ENCODE measurements at places on chromosomes 13 and 19. TPM values are rescaled to one million over a fixed set of nuclear protein-coding genes. Genes with fewer than 3 reads are reported as not detected.

The SPIB gene
- total RNA-seq = 5.0 TPM

The C13orf42 gene
- total RNA-seq = 0.08 TPM

The NALCN gene
- total RNA-seq = 0.09 TPM

The TMC4 gene
- total RNA-seq = 0.23 TPM

The WDR87 gene
- not detected for total RNA-seq

The CEACAM4 gene
- 0.84 TPM for total RNA-seq

The ATP1A3 gene
- total RNA-seq = 0.08 TPM

The PEX11G gene
- 1.9 TPM for total RNA-seq

The GTF2F2 gene
- 7.0 TPM for total RNA-seq

DNA sequence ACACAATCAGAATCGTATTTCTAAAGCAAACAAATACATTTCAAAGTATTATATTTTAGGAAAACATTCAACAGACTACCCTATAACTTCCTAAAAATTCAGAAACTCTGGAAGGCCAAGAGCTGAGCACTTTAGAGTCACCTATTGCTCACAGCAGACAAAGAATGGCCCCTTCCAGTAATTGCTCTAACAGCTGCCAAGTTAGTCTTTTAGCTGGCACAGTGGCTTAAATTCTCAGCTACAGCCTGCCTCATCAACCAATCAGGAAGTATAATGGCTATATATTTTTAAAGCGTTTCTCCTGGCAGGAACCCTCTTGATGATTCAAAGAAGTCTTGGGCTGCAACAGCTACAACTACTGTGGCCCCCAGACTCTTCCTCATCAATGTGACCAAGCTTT, 14.9 kb upstream of the SLITRK5 start:
- no peak overlapping the region for H3K27ac ChIP-seq
- H3K4me3 ChIP-seq = no peak overlapping the region
- no peak for DNase-seq
- no peaks in the 10 kb centered on the region for H3K4me1 ChIP-seq
- no peaks in the 10 kb centered on the region for H3K27me3 ChIP-seq

DNA sequence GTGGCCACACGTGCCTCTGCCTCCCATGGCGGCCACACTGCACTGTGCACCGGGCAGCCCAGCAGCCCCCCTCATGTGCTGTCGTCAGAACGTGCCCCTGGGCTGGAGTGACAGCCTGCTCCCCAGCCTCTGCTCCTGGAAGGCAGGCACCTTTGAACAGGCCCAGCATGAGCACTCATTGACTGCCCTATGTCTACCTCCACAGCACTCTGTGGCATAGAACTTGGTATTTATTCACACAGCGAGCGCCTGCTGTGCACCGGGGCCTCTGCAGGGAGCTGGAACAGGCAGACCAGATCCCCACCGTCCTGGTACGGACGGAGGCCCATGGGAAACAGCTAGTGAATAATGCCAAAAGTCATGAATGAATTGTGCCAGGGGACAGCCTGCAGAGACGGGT, 53.7 kb downstream of the DPF1 start:
- DNase-seq = no peak
- no peak overlapping the region for H3K4me3 ChIP-seq
- no peaks in the 10 kb centered on the region for H3K4me1 ChIP-seq
- H3K36me3 ChIP-seq = peaks cover 11% of the 10 kb centered on the region
- H3K27me3 ChIP-seq = no peaks in the 10 kb centered on the region
- no peak overlapping the region for H3K27ac ChIP-seq

- no peak overlapping the region for H3K4me3 ChIP-seq
- H3K36me3 ChIP-seq = no peaks in the 10 kb centered on the region
- H3K27ac ChIP-seq = no peak overlapping the region
- H3K4me1 ChIP-seq = no peaks in the 10 kb centered on the region
Observed at GRCh38 chr13:80249516-80250212, 91.3 kb downstream of the SPRY2 start.

DNA sequence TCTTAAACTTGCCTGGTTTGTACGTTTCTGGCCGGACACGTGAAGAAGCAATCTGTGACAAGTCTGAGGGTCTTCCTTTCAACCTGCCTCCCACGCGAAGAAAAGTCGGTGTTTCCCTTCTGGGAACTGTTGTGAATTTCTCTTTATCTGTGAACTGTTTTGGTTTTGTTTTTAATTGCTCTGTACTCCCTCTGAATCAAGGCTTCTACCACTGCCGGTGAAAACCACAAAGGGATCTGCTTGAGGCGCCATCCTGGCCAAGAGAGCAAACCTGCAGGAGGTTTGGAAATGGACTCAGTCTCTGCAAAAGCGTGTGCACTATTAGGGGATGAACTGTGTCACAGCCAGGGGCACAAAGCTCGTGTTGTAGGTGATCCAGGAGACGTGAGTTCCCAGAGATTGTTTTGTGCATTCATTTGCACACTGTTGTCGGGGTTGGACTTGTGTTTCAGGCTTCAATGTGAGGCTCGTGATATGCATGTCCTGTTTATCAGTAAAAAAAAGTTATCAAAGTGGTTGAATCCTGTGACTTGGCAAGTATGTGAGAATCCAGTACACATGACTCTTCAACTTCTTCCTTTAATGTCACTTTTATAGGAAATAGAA, 9.7 kb downstream of the SIGLEC8 start:
- H3K36me3 ChIP-seq = no peaks in the 10 kb centered on the region
- no peak overlapping the region for H3K4me3 ChIP-seq
- no peak overlapping the region for H3K27ac ChIP-seq
- no peaks in the 10 kb centered on the region for H3K4me1 ChIP-seq
- no peak for DNase-seq
- H3K27me3 ChIP-seq = no peaks in the 10 kb centered on the region

DNA sequence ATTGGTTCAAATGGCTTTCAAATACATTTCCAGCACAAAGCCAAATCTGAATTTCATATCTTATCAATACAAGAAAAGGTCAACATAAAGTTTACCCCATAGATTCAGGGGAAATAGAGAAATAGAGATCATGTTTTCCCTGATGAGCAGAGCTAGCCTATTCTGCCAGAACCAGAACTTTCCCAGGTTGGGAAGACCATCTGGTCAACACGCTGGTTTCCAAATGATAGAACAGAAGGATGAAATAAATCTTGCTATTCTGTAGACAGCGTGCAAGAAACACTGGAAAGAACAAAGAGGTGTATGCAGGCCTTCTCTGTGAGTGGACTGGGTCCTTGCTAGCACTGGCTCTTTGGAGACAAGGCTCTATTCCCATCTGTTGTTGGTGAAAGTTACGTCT, 350.6 kb downstream of the NDFIP2 start:
- DNase-seq = no peak
- no peaks in the 10 kb centered on the region for H3K27me3 ChIP-seq
- H3K4me1 ChIP-seq = no peaks in the 10 kb centered on the region
- H3K27ac ChIP-seq = no peak overlapping the region
- no peak overlapping the region for H3K4me3 ChIP-seq
- H3K36me3 ChIP-seq = no peaks in the 10 kb centered on the region

GRCh38 chr19:29851769-29852521, 40.2 kb downstream of the CCNE1 start:
- no peak for DNase-seq
- H3K4me1 ChIP-seq = no peaks in the 10 kb centered on the region
- H3K27ac ChIP-seq = no peak overlapping the region
- H3K4me3 ChIP-seq = no peak overlapping the region

DNA sequence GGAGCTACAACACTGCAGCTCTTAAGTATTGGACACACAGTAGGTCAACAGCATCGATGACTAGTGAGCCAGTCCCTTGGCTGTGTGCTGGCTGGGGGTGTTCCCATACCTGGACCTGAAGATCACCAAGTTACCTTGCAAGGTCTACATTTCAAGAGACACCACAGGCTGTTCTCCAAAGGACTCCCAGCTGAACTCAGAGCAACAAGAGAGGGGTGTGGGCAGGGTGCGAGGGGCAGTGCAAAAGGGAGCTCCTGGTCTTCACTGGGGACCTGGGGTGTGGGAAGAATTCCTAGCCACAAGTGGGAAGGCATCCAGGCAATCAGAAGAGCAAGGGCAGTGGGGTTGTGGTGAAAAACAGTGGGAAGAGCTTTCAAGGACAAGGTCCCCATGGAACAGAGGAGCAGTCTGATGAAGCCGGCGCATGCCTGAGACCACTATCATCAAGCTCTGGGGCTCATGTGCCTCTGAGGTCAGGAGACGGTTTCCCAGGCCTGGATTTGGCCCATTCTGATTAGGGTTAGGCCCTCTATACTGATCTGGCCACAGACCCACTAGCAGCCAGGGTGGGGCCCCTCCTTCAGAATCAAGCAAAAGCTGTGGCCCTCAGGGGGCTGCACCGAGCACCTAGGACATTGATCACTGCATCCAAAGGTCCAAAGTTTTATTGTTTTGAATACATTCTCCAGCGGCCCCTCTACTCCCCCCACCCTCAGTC, 4.7 kb upstream of the GSK3A start:
- peaks cover 13% of the 10 kb centered on the region for H3K4me1 ChIP-seq
- peaks cover 6% of the 10 kb centered on the region for H3K36me3 ChIP-seq
- no peaks in the 10 kb centered on the region for H3K27me3 ChIP-seq
- peak; percentile 35 for DNase-seq
- peak overlapping the region; percentile 20 for H3K27ac ChIP-seq
- H3K4me3 ChIP-seq = no peak overlapping the region

DNA sequence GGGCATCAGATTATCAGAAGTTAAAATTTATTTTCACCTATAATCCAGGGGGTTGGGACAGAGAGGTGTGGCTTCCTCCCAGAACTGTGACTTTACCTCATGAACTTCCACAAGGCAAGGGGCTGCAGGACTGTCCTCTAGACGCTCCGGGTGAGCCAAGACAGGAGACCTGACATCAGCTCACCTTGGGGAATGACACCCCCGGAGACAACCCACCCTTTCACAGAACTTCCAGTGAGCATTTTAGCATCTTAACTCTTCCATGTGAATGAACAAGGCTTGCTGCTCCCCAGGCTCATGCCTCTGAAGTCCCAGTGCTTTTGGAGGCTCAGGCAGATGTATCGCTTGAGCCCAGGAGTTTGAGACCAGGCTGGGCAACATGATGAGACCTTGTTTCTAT, 29.4 kb upstream of the TFDP1 start:
- H3K27ac ChIP-seq = no peak overlapping the region
- H3K4me1 ChIP-seq = no peaks in the 10 kb centered on the region
- no peak overlapping the region for H3K4me3 ChIP-seq
- DNase-seq = no peak
- H3K36me3 ChIP-seq = peaks cover 4% of the 10 kb centered on the region

GRCh38 chr19:8357007-8357521, 6.9 kb upstream of the ANGPTL4 start:
- no peak for DNase-seq
- no peak overlapping the region for H3K4me3 ChIP-seq
- no peaks in the 10 kb centered on the region for H3K27me3 ChIP-seq
- no peaks in the 10 kb centered on the region for H3K36me3 ChIP-seq
- H3K27ac ChIP-seq = peak overlapping the region; percentile 79
- peaks cover 5% of the 10 kb centered on the region for H3K4me1 ChIP-seq

DNA sequence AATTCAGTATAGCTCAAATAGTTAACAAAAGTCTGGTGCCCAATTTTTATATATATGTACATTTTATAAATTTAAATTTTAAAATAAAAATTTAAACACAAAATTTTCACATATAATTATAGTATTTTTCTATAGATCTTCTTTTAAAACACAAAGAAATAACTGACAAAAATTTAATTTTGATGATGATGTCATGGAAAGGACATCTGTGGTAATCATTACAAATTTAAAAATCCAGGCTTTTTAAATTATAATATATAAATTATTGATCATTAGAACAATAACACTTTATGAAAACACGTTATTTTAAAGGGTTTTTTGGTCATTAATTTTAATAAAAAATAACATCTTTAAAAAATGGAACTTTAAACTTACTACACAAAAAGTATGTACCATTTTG, 381.1 kb downstream of the DACH1 start:
- DNase-seq = no peak
- H3K27me3 ChIP-seq = no peaks in the 10 kb centered on the region
- no peaks in the 10 kb centered on the region for H3K36me3 ChIP-seq

GRCh38 chr19:42017040-42017439, 23.0 kb upstream of the ATP1A3 start:
- no peak for DNase-seq
- H3K36me3 ChIP-seq = no peaks in the 10 kb centered on the region
- H3K4me3 ChIP-seq = no peak overlapping the region
- H3K27me3 ChIP-seq = no peaks in the 10 kb centered on the region
- no peaks in the 10 kb centered on the region for H3K4me1 ChIP-seq

DNA sequence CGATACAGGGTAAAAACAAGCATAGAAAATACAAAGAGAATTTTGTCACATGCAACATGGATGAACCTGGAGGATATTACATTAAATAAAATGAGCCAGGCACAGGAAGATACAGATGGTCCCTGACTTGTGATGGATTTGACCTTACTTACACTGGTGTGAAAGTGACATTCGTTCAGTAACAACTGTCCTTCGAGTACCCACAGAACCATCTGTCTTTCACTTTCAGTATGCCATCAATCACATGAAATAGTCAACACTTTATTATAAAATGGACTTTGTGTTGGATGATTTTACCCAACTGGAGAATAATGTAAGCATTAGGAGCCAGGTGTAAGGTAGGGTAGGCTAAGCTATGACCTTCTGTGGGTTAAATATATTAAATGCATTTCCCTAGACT, 51.5 kb downstream of the ZNF787 start:
- no peak for DNase-seq
- H3K27me3 ChIP-seq = no peaks in the 10 kb centered on the region
- H3K4me3 ChIP-seq = no peak overlapping the region
- H3K36me3 ChIP-seq = no peaks in the 10 kb centered on the region
- H3K27ac ChIP-seq = no peak overlapping the region

DNA sequence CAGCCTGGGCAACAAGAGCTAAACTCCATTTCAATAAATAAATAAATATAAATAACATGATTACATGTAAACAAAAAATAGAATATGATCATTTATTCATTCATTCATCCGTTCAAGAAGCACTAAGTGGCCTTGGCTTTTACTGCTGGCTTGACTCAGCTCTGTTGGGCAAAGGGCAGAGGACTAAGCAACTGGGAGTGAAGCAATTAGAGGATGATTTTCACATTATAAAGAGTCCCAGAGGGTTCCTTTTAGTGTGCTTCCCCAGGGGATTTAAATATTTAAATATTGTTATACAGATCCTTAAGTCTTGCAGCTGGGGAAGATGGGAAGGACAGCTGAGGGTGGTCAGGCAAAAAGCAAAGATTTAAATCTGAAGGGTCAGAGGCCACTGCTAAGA, 34.9 kb upstream of the FLT1 start:
- DNase-seq = no peak
- peaks cover 2% of the 10 kb centered on the region for H3K27me3 ChIP-seq
- H3K4me1 ChIP-seq = peaks cover 22% of the 10 kb centered on the region
- H3K36me3 ChIP-seq = no peaks in the 10 kb centered on the region
- no peak overlapping the region for H3K4me3 ChIP-seq

- no peaks in the 10 kb centered on the region for H3K36me3 ChIP-seq
- H3K4me3 ChIP-seq = no peak overlapping the region
- H3K27me3 ChIP-seq = no peaks in the 10 kb centered on the region
- DNase-seq = no peak
Observed at GRCh38 chr13:47646298-47646697, 354.8 kb downstream of the SUCLA2 start.

GRCh38 chr19:55228015-55228391, 560 bp downstream of the TMEM86B start:
- H3K4me1 ChIP-seq = peaks cover 26% of the 10 kb centered on the region
- H3K36me3 ChIP-seq = peaks cover 25% of the 10 kb centered on the region
- peak; percentile 57 for DNase-seq

Data from liver (tissue), 10 donors.